ENCODE measurements at places on chromosomes 7 and 10.
A peak's percentile ranks its signal among the peaks of the same experiment; 100 is the strongest.

- no peak for DNase-seq
Measured at GRCh38 chr10:51230887-51231585, 156.7 kb downstream of the PRKG1 start.

- no peak for DNase-seq
Measured at GRCh38 chr10:111837086-111837485, 346.5 kb downstream of the GPAM start.

DNA sequence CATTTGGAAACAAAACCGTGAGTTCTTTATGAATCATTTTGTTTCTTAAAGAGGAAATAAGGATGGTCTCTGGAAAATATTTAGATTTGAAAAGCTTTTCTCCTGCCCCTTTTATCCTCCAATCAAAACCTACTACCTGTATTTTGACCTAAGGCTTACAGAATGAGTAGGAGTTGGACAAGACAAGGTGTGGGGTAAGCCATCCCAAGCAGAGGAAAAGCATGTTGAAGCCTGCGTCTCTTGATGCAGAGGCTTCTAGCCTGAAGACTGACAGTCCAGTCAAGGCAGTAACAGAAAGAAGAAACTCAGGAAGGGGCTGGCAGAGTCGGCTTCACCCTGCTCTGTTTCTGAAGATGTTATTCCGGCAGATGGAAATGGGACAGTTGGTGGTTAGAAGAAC lies 551.1 kb downstream of the SORCS3 start:
- no peak for DNase-seq

DNA sequence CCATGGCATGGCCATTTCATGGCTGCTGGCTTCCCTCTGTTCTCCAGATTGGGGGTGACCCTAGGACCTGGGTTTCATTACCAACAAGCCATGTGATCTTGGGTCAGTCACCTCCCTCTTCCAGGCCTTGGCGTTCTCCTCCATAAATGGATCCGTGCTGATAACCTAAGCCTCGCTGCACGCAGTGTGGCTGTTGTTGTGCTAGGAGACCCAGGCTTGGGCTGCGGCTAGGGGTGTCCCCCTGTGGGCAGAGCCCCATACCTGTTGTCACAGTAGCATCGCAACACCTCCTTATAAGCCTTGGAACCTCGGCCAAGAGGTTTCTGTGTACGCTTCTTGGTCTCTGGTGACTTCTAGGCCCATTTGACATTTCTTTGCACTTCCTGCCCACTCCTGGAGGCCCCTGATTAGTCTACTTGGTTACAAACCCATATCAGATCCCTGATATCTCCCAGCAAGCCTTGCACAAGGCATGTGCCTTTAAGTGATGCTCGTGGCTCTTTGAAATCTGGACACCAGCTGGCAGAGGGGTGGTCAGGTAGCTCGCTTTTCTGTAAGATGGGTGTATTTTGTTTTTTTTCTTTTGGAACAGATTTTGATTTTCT lies 23.6 kb downstream of the ZMIZ1 start:
- DNase-seq: no peak

DNA sequence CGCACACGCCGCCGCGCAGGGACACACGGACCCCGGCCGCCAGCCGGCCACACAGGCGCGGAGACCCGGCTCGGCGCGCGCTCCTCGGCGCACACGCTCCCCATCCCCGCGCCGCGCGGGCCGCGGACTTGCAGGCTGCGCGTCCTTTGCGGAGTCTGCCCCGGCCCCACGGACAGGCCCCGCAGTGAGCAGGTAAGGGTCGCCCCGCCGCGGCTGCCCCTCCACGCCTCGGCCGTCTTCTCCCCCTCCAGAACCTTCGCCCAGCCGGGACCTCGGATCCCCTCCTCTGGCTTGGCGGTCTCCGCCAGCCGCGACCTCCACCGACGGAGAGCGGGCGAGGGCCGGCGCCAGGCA lies 356 bp downstream of the ADCYAP1R1 start:
- no peak for DNase-seq

- no peak for DNase-seq
Measured at GRCh38 chr10:130049244-130049643, 61.4 kb downstream of the C10orf143 start.

DNA sequence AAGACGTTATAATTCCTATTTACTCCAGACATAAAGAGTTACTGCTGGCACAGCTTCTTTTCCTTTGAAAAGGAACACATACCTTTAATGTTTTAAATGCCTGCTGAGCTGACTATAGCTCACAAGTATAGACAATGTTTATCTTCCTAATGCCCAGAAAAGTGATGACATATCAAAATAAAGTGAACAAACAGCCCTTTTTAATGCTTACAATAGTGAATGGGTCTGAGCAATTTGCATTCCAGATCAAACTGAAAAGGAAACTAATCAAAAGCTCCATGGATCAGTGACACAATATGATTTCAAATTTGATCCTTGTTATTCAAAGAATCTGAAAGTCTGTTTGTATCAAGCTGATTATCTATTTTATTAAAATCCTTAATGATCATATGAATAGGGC lies 233.6 kb upstream of the SEMA3E start:
- DNase-seq: no peak

DNA sequence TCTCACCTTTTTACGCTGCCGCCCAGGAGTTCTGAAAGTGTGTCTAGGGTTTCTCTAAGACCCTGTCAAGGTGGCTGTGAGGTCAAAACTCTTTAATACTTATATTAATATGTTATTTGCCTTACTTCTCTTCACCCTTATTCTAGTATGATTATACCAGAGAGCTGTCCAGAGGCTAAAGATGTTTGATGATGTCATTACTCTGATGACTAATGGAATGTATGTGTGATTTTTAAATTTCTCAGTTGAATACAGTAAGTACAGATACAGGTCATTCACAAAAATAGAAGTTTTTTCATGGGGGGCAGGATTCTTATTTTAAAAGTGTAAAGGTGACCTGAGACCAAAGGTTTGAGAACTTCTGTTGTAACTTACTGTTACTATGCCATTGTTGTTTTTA lies 150.6 kb upstream of the FOXP2 start:
- no peak for DNase-seq

- DNase-seq: no peak
Measured at GRCh38 chr7:127754457-127754856, 102.5 kb downstream of the SND1 start.

- no peak for DNase-seq
Measured at GRCh38 chr7:120949998-120950538, 509 bp upstream of the ING3 start.

- no peak for DNase-seq
Measured at GRCh38 chr7:140592964-140593671, 47.5 kb downstream of the DENND2A start.

DNA sequence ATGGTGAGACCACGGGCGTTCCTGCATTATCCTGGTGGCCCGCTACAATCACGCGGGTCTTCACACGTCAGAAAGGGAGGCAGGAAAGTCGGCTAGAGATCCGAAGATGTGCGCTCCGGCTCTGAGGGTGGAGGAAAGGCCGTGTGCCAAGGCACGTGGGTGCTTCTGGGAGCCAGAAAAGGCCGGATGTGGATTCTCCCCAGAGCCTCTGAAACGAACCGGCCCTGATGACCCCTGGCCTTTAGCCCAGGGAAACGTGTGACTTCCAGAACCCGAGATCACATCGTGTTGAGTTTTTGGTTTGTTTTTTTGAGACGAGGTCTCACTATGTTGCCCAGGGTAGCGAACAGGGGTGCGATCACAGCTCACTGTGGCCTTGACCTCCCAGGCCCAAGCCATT lies 244.2 kb downstream of the ELFN1 start:
- DNase-seq: no peak

DNA sequence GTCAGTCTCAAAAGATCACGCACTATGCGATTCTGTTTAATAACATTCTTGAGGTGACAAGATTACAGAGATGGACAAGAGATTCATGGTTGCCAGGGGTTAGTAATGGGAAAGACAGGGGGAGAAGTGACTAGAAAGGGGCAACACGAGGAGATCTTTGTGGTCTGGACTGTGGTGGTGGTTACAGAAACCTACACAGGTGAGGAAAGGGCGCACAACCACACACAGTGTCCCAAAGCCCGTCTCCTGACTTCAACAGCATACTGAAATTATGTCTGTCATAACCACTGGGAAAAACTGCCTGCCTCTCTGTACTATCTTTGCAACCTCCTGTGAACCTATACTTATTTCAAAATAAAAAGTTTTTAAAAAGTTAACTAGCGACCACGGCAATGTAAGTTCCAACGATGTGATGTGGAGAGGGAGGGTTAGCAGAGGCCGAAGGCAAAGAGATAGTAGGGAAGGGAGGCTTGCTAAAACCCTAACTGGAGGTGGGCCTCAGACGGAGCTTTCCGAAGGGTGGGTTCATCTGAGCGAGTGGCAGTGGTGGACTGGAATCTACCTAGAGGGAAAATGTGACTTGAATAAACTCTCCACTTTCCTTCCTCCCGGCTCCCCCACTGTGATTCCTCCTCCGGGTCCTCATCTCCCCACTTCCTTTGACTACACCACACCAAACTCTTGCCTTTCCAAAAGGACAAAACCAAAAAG lies 43.7 kb downstream of the GNA12 start:
- DNase-seq: no peak

- no peak for DNase-seq
Measured at GRCh38 chr7:119341822-119342221, 931.2 kb upstream of the KCND2 start.

GRCh38 chr7:49852619-49853462 lies 79.4 kb downstream of the VWC2 start:
- peak; percentile 12 for DNase-seq

- no peak for DNase-seq
Measured at GRCh38 chr10:16856092-16856491, 38.9 kb upstream of the RSU1 start.

GRCh38 chr10:71006506-71006905 lies 118.1 kb upstream of the PCBD1 start:
- no peak for DNase-seq

- DNase-seq: no peak
Measured at GRCh38 chr10:27104919-27105318, 4.6 kb upstream of the ANKRD26 start.

DNA sequence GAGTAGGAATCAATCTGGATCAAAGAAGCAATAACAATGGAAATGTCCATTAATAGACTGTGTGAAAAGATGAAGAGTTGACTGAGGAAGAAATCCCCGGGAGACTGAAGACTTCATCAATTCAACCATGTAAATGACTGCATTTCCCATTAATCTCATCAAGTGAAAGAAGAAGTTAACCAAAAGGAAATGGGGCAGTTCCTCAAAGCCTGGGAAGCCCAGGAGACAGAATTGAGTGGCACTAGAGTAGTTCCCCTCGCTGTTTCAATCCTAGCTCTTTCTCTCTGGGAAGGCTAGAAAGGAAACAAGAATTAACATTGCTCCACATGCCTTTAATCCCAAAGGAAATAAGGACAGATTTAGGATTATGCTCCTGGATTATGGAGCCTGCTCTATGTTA lies 4.8 kb upstream of the OR6V1 start:
- DNase-seq: no peak

- no peak for DNase-seq
Measured at GRCh38 chr7:31688372-31688771, 1.4 kb downstream of the PPP1R17 start.

All from EL (cell line).